Lung (tissue), 17 donors: ENCODE measurements at places on chromosomes 6 and 20. TPM values are rescaled to one million over a fixed set of nuclear protein-coding genes. Genes with fewer than 3 reads are reported as not detected.

DNA sequence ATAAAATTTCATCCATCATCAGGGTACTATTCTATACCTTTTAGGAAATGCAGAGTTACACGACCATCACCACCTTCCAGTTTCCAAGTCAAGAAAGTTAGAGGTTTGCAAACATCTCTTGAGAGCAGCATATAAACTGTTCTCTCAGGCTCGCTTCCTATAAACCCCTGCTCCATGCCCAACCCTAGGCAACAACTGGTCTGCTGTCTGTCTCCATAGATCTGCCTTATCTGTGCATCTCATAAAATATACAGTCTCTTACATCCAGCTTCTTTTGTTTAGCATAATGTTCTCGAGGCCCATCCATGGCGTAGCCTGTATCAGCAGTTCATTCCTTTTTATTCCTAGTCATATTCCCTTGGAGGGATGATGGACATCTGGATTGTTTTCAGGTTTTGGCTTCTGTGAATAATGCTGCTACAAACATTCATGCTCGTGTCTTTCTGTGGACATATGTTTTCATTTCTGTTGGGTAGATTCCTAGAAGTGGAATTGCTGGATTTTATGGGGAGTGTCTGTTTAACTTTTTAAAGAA lies 6.1 kb downstream of the PTPRT start:
- peak; percentile 30 for DNase-seq
- no peak overlapping the region for H3K27ac ChIP-seq
- no peak overlapping the region for H3K4me3 ChIP-seq
- H3K27me3 ChIP-seq, result peaks cover 25% of the 10 kb centered on the region
- H3K36me3 ChIP-seq, result no peaks in the 10 kb centered on the region

GRCh38 chr20:48295966-48296421 lies 510.7 kb upstream of the SULF2 start:
- no peak overlapping the region for H3K27ac ChIP-seq
- no peaks in the 10 kb centered on the region for H3K27me3 ChIP-seq
- no peaks in the 10 kb centered on the region for H3K36me3 ChIP-seq
- no peak overlapping the region for H3K4me3 ChIP-seq
- H3K4me1 ChIP-seq, result peaks cover 5% of the 10 kb centered on the region

- H3K4me3 ChIP-seq, result no peak overlapping the region
- H3K27me3 ChIP-seq, result no peaks in the 10 kb centered on the region
- DNase-seq, result no peak
- no peaks in the 10 kb centered on the region for H3K36me3 ChIP-seq
- H3K27ac ChIP-seq, result no peak overlapping the region
Measured at GRCh38 chr6:76779068-76779467, 684.2 kb downstream of the HTR1B start.

STMN3 gene
- total RNA-seq, result 18.2 TPM

CDKN1A gene
- 80.1 TPM for total RNA-seq
